ENCODE measurements at places on chromosomes 6 and 20.

- DNase-seq, result no peak
Measured at GRCh38 chr6:14051355-14051754, 66.2 kb upstream of the CD83 start.

DNA sequence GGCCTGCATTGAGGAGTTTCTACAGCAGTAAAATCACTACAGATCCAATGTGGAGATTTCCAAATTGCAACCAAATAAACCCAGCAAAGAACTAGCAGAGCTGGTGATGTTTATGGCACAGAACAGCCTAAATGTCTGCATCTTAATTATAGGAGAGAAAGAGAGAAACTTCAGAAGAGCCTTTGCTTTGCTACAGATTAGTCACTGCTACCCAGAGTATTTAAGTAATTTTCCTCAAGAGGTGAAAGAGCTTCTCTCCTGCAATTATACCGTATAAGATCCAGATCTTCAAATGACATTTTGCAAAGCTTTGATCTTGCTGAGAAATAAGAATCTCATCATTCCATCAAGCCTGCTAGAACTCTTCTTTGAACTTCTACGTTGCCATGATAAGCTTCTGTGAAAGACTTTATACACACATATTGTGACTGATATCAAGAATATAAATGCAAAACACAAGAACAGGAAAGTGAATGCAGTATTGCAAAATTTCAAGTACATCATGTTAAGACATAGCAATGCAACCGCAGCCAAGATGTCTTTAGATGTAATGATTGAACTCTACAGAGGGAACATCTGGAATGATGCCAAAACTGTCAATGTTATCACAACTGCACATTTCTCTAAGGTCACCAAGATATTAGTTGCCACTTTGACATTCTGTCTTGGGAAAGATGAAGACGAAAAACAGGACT, 48.0 kb downstream of the MKKS start:
- no peak for DNase-seq

DNA sequence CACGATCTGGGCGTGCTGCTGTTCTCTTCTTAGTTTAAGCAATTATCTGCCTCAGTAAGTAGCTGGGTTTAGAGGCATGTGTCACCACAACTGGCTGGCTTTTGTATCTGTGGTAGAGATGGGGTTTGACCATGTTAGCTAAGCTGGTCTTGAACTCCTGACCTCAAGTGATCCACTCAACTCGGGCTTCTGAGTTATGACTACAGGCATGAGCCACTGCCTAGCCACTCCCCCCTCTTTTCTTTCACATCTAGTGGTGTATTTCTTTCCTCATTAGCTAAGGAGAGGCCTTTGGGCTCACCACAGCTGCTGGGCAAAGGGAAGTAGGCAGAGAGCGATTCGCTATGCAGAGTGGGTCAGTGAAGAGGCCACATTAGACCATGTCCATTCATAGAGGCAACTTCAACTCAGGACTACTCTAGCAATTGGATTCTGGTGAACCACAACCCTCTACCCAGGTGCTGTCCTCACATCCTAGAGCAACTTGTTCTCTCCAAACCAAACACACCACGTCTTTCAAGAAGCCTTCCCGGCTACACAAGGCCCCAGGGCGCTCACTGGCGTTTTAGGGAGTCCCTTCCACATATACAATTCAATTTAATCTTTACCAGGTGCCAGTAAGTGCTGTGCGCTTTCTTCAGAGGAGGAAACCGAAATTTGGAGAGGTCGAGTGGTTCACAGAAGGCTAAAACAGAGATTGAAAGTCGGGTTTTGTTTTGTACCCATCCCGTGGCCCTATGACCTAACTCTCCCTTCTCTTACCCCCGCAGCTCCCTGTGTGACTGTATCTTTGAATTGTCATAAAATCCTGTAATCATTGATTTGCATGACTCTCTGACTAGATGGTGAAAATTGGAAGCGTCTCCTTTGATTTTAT, 26.5 kb upstream of the GFOD1 start:
- no peak for DNase-seq

- peak; percentile 68 for DNase-seq
Measured at GRCh38 chr6:70651326-70651905, 16.3 kb upstream of the SMAP1 start.

- DNase-seq, result no peak
Measured at GRCh38 chr6:110395221-110395620, 20.2 kb downstream of the DDO start.

GRCh38 chr6:14440940-14441781, 323.6 kb downstream of the CD83 start:
- DNase-seq, result no peak

- no peak for DNase-seq
Measured at GRCh38 chr20:61134296-61135030, 117.6 kb upstream of the CDH4 start.

DNA sequence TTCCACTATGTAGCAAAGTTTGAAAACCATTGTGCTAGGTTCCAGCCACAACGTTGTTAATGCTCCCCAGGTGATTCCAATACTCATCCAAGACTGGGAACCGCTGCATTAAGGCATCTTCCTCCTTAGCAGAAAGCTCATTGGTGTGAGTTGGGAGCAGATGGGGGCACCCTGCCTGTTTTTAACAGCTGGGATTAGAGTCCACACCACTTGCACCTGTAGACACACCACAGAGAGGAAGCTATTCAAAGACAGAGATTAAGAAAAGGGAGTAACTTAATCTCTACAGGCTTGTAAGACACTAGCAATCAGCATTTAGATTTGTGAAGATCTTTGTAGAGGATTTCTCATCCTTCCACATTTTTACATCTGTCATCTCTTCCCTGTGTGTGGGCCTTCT, 333.9 kb upstream of the SOX4 start:
- no peak for DNase-seq

GRCh38 chr6:157732416-157733161, 90.5 kb upstream of the SNX9 start:
- no peak for DNase-seq

DNA sequence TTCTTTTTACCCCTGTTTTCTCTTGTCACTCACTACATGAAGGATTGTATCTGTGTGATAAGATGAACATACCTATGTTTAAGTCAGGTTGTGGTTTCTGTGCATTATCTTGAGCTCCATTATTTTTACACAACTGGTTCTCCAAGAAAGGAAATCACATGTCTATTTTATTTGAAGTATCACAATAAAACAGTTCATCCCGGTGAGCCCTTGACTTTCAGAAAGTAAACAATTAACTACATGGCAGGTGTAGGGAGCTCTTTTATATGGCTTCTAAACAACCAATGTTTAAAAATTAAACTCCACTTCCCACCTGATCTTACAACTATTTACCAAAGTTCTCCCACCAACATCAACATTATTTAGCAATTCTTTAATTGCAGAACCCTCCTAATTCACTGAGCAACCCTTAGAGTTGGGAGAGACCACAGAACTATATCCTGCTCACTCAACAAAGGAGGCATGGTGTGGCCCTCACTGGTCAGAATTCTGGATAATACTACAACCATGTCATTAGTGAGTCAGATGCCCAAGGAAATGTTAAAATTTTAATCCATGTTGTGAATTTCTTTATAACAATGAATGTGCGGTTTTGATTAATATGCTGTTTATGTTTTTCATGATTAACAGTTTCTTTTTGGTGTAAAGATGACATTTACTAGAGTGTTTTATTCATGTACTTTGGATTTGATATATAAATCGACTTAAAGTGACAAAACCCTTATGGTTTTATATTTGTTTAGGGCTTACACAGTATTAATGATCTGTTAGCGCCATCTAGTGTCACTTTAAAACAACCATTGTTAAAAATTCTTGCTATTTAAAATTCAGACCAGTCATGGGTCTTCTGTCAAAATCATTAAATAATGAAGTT, 50.0 kb upstream of the SCGN start:
- DNase-seq, result peak; percentile 46

- no peak for DNase-seq
Measured at GRCh38 chr20:51492167-51493092, 50.1 kb downstream of the NFATC2 start.

- DNase-seq, result no peak
Measured at GRCh38 chr6:80364149-80364548, 257.7 kb downstream of the BCKDHB start.

- no peak for DNase-seq
Measured at GRCh38 chr6:36245572-36246061, 24.2 kb upstream of the PNPLA1 start.

DNA sequence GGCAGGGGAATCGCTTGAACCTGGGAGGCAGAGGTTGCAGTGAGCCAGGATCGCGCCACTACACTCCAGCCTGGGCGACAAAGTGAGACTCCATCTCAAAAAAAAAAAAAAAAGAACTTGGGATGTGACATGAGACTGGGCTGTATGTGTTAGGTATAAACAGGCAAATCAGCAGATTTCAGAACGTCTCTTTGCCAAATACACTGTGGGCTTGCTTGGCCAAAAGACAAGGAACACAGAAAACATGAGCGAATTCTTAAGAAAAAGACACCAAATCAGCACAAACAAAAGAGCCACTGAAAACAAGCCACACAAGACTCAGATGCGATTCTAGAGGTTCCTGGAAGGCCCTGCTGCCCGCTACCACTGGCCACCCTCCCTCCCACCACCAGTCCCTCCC, 12.5 kb downstream of the ETV7 start:
- no peak for DNase-seq

DNA sequence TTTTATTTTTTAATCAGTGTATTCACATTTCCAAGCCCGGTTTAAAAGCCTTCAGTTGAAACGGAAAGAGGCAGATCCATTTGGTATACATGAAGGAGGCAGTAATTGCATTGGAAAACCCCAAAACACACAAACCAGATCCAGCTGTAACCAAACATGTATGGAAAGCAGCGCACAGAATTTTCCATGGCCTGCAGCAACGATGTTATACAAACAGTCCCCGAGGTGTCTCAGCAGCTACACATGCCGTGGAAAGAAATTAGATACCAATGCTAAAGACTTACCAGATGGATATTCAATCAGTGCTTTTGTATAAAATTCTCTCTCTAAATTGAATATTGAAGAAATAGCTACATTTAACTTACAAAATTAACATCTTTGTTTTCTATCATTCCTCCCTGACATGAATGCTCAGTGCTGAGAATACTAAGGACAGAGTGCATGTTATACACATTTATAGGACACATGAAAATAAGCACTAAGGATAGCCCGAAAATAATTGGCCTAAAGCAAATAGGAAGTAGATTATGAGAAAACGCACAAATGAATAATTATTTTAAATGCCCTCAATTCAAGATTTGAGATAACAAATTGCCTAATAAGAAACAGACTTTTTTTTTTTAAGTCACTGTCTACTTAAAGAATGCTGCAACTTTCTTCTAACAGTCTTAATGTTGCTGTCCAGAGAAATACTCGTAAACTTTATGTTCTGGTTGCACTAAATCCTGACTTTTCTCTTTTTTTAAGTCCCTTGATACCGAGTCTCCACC, 713.1 kb downstream of the HDGFL1 start:
- DNase-seq, result no peak
